ENCODE measurements at places on chromosomes 16 and 17.

GRCh38 chr16:9102943-9103342 lies 11.5 kb downstream of the HAPSTR1 start:
- DNase-seq, result no peak

- DNase-seq, result peak; percentile 52
Observed at GRCh38 chr16:21645261-21645721, 7.1 kb downstream of the IGSF6 start.

DNA sequence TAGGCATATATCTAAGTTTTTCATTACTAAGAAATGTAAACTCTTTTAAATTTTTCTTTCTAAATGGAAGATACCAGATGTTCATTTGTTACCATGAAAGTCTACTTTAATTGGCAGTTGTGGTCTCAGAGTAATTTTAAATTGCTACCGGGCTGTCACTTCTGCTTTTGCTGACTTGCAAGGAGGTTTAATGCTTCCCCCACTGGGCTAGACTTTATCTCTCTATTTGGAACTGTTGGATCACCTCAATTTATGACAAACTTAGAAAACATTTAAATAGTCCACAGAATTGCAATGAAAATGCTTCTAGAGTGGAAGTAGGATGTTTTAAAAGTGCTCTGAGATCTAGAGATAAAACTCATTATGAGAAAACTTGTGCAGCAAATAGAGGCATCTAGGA lies 479.8 kb upstream of the GOT2 start:
- no peak for DNase-seq

DNA sequence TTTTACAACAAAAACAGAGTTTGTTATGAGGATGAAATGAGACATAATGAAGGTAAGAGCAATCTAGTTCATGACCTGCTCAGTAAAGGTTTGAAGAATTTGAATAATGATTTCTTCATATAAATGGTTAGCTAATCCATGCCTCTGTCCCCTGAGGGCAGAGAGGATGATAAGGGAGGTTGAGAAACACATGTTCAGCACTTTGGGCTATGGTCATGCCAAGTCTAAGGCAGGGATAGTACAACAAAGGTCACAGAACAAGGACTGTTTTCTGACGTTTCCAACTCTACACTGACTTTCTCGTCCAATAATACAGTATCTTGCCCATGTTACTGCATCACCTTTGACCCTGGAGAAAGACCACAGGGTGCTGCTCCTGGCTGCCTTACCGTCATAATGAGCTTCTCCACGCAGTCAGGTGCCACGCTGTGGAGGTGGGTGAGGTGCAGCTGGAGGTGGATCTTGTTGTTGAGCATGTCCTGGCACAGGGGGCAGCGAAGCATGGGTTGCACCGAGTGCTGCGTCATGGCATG lies 236.7 kb downstream of the ZFHX3 start:
- no peak for DNase-seq

DNA sequence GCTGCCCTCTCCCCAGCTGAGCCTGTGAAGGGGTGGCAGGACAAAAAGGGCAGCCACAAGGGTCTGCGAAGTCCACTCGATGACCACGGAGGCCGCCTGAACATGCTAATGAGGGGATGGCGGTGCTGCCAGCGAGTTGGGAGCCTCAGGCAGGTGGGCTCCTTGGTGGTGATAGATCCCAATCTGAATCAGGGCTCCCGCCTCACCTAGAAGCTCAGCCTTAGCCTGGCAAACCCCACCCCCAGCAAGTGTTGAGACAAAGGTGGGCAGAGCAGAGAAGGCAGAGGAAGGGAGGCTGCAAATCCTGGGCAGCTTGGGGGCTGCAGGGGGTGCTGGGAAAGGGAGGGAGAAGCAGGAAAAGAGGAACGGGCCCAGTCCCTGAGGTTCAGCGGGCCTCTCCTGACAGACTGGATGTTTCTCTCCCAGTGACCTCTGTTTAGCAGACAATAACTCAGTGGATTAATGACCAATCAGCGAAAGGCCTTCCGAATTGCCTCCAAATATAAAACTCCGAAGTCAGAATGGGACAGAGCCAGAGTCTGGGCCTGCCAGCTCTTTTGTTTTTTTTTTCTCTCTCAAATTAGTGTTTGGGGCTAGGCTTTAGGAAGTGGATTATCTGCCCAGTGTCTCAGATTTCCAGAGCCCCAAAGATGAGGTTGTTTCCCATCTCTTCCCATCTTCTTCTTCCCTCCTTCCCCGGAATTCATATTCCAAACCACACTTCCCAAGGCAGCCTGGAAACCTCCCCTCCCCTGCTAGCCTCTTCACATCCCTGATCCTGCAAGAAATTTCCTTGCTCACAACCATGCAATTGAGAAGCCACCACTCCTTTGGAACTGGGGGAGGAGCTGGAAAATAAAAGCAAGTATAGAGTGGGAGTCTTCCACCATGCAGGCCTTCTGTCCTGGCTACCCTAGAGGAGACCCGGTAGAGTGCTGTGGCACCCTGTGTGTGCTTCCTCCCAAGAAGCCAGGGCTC lies 15.2 kb upstream of the HOXB2 start:
- no peak for DNase-seq

DNA sequence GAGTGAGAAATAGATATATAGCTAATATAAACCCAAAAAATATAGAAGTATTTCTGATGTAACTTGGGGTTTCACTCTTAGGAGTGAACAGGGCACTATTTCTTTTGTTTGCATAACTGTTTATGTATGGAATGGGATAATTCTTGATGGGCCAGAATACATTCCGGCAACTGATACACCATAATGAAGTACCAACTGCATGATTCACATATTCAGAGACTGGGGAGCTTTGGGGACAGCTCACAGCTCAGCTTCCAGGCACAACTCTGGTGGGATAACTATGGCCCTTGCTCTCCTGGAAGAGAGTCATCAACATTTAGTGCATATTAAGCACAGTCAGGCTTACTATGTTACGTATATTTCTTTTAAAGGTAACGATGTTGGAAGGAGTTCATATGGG lies 42.1 kb upstream of the ADCY7 start:
- no peak for DNase-seq

GRCh38 chr17:82021107-82021899 lies 1.4 kb downstream of the CENPX start:
- DNase-seq, result peak; percentile 75

DNA sequence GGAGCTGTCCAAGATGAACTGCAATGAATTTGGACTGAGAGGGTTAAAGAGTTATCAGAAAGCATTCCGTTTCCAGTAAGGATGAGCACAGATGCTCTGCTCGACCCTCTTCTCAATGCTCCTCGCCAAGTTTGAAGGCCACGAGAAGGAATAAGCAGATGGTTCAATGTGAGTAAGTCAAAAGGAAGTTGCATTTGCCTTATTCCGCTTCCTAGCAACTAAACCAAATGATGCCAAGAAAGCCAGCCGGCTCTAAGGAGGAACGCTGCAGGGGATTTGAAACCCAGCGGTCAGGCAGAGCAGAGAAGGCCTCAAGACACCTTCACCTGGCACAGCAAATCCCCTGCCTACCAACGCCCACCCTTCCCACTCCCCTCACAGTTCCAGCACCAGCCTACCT lies 52.1 kb upstream of the CNEP1R1 start:
- no peak for DNase-seq

GRCh38 chr17:79612468-79613194 lies 1.8 kb upstream of the RBFOX3 start:
- DNase-seq, result peak; percentile 28

DNA sequence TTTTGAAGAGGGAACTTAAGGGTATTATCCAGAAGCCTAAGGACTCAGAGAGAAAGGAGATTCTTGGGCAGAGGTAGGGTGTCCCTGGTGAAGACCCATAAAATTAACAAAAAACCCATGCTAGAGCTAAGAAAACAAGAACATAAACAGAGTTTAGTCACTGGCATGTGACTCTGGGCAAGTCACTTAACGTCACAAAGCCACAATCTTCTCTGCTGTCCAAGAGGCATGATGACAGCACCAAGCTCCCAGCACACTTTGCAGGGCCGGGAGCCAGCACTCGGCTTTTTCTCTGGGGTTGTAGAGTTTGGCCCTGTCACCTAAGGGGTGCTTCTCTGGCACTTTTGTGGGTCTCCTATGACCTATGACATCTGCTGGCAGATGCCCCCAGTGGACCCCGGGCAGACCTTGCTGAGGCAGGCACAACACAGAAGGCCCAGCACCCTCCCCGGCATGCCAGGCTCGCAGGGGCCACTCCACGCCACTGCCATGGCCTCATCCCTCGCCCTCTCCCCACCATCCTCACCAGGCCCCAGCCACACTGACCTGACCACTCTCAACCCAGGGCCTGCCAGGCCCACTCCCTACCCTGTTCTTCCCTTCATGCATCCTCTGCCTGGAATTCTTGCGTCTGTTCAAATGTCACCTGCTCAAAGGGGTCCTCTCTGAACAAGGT lies 69.8 kb downstream of the DYNLRB2 start:
- no peak for DNase-seq

GRCh38 chr17:36546418-36547093 lies 1.8 kb downstream of the GGNBP2 start:
- DNase-seq, result no peak
